ENCODE measurements at places on chromosomes 1 and 21. TPM values are rescaled to one million over a fixed set of nuclear protein-coding genes. Genes with fewer than 3 reads are reported as not detected.

Gene FAAH
- total RNA-seq, result 0.46 TPM

DNA sequence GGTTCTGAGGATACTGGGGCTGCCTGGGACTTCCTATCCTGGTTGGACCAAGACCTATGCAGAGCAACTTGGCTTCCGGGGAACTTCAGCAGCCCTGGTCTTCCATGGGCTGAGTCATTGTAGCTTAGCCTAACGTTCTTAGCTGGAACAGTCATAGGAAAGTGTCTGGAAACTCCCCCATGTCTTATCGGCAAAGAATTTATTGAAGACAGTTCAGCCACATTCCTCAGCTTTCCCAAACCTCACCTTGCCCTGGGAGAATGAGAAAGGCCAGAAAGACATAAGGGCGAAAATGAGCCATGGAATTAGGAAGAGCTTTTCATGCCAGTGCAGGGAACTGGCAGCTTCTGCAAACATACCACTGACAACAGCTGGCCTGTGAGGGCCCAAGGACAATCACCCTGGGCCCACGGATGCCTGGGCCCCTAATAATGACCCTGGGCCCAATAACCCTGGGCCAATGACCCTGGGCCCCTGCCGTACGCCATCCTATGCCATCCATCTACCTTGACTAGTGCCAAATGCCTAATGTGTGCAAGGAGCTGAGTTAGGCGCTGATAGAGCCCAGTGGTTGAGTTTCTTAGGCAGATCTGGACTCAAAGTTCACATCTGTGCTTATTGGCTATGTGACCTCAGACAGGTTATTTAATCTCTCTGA, 114.4 kb upstream of the GADD45A start:
- DNase-seq, result peak; percentile 40

DNA sequence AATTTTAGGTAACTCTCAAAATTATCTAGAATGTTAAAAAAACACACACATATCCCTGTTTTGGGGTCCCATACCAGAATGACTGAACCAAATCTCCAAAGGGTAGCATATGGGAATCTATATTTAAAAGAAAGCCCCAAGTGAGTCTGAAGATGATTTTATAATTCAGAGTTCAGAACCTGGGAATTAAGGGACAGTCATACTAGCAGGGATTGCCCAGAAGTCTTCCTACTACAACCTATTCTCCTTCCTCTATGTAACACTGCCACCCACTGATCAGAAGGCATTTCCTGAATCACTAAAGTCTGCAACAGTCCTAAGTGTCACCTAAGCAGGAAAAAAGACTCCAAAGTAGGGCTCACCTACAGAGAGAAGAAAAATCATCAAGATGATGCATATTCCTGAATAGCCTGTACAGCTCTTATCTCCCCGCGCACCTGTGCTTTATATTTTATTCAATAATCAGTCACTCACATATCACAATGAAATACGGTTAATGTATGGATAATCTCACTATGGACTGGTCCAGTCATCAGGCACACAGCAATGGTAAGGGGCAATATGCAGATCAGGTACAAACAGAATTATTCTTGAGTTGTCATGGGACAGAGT, 4.9 kb downstream of the RGS1 start:
- DNase-seq, result no peak

- no peak for DNase-seq
These were observed 3.8 kb downstream of the LCA5L start for GRCh38 chr21:39441502-39442475.

Gene LCE7A
- not detected for total RNA-seq

GRCh38 chr21:44846485-44847260, 26.8 kb downstream of the PTTG1IP start:
- no peak for DNase-seq

Gene SERPINC1
- total RNA-seq, result not detected

DNA sequence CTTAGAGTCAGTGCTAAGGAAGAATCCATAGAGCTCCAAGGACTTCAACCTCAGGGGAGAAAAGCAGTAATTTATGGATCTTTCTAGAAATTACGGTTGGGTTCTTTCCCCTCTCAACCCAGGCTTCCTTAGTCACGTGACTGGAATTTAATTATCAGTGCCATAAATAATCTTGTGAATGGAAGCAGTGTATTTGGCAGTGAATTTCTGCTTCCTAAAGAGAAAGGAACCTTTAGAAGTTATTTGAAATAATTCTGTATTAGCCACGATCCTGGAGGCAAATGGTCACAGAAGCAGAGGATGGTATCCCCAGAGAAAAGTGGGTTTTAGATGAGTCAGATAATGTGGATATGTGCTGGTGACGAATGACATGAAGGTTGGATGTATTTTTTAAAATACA, 89.6 kb downstream of the NFIA start:
- DNase-seq, result no peak
